Renal pelvis (tissue), 12 donors: ENCODE measurements at places on chromosomes 5 and 9.

DNA sequence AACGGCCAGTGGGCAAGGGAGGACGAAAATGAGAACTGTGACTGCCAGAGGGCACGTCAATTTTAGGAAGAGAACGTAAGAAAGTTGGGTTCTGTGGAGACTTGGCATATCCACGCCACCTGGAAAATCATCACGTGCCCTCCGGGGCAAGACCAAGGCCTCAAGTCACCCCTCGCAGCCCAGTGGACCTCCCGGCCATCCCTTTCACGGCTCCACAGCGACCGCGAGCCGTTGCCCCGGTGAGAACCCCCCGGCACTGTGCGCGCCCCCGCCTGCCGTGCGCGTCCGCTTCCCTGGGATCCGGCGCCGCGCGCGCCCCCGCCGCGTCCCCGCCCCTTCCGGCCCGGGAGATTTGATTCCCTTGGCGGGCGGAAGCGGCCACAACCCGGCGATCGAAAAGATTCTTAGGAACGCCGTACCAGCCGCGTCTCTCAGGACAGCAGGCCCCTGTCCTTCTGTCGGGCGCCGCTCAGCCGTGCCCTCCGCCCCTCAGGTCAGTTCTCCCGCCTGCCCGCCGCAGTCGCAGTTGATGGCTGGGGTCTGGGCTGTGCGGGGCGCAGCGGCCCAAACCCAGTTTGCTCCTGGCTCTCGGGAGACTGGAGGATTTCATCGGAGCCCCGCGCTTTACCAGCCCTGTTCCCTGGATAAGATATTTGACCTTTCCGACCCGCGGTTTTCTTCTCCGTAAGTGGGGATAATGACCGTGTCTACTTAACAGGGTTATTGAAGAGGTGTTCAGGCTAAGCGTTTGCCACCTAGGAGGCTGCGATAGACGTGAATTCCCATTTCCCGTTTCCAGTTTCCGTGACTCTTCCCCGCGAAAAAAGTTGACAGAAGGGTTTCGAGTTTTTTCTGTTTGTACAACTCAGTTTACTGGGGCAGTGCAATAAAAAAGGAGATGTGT, at the start of gene MELK:
Gene MELK, plus strand, starts transcription at position 381 of the 904 bp plus-strand sequence. CDS start 8,787 bp downstream, outside the sequence.
- peak; percentile 83 for DNase-seq

DNA sequence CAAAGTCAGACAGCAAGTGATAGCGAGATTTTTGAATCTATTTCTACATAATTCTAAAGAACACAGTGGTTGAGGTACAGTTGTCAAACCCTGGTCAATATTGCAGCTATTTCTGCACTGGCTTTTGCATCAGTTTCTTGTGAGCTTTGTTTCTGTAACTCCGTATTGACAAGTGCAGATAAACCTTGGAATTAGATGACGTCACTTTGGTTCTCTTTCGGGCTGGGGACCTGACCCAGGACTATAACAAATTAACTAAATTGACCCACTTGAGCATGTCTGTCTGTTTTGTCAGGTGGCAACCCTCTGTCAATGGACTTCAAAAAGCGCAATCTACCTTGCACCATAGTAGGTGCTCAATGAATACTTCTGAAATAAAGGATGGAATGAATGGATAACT, 418.4 kb upstream of the SGCD start:
- DNase-seq: no peak

DNA sequence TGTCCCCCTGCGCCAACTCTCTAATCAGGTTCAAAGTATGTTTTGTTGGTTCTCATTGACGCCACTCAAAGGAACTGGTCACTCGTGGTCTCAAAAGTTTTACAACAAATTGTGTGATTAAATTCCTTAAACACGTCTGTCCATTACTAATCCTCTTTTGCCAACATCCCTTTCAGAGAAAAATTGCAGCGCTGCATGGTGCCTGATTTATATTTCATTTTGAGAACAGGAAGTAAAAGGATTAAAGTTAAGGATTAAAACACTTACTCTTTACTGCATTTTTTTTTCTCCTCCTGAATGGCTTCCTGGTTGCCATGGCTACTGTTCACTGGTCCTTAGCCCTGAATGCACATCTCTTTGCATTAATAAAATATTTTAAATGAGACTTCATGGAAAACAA, 383.5 kb downstream of the GLIS3 start:
- no peak for DNase-seq

GRCh38 chr5:56725711-56726411, 89.5 kb upstream of the MAP3K1 start:
- no peak for DNase-seq

DNA sequence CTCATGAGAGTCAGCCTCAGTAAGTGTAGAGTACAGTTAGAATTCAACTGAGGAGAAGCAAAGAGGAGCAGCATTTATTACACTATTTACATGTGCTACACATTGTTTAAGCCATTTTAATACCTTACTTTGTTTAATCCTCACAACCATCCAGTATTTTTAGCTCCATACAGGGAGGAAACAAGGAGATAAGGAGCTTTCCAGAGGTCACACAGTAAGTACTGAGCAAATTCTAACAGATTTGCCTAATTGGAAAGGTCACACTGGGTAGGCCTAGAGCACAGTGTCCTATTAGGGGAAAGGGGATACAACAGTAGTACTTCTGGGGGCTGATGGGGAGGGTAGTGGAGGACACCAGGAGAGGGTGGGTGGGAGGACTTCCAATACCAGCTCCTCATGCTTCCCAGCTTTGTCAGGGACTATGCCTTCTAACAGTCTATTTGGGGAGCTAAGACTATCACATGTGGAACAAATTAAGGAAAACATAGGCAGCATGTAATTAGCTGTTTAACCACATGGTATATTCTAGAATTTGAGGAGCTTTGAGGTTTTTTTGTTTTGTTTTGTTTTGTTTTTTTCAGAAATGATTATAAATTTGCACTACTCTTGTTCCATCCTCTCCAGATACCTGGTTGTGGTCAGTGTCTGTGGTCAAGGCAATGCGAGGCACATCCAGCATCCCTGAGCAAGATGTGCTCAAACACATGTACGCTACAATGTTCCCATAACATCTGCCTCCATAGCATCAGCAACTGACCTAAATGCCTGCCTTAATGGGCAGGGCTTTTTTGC, 96.0 kb upstream of the SLC12A2 start:
- DNase-seq: no peak

DNA sequence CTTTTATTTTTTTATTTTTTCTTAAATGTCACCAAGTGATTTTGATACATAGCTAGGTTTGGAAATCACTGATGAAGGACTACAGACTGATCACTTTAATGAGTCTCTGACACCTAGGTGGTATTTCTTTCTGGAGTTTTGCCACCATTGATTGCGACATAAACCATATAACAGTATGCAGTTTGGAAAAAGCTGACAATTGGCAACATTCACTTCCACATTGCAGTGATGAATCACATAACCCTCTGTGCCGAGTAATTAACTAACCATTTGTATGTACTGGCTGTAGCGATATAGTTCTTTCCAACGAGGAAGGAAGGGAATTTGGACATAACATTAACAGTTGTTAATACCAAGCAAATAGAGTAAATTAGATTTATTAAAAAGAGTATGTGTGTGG, 222.9 kb upstream of the EFNA5 start:
- DNase-seq: no peak

- no peak for DNase-seq
Observed at GRCh38 chr9:120265791-120266190, 314.2 kb downstream of the CDK5RAP2 start.

DNA sequence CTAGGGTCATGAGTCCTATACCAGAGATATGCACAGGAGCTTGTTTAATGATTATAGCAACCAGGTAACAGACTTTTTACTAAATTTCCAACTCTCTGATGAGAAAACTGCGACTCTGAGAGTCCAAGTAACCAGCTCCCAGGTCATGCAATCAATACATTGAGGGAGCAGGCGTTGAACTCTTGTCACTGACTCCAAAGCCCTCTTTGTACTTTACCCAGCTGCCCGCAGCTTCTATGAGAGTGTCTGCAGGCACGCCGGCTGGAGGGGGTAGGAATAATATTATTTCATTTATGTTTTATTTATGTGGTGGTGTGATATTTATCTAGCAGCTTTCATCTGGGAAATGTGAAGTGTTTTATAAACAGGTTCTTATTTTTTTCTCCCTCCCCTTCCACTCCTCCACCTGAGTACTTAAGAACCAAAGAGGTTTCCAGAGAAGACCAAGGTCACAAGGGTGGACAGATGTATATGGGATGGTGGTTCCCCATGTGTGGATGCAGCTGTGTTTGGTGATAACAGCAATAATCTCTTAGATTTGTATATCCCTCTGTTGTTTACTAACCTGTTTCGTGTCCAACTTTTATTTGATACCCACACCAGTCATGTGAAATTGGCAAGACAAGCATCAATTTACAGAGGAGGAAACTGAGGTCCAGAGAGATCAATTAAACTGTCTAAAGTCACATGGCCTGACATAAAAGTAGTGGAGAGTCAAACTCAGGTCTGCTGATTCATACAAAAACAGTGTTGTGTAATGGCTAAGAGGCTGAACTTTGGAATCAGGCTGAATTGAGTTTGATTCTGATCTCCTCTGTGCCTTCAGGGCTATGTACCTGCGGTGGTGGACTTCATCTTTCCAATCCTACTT, 140.2 kb upstream of the TRIM32 start:
- no peak for DNase-seq

DNA sequence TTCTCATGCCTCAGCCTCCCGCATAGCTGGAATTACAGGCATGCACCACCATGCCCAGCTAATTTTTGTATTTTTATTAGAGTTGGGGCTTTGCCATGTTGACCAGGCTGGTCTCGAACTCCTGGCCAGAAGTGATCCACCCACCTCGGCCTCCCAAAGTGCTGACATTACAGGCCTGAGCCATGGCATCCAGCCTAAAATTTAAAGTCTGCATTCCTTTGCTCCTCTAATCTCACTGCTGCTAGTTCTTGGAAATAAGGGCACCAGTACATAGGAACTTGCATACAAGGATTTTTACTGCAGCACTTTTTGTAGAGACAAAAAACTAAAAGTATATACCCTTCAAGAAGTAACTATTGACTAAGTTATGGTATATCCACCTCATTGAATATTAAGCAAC, 20.0 kb upstream of the DCP2 start:
- no peak for DNase-seq

DNA sequence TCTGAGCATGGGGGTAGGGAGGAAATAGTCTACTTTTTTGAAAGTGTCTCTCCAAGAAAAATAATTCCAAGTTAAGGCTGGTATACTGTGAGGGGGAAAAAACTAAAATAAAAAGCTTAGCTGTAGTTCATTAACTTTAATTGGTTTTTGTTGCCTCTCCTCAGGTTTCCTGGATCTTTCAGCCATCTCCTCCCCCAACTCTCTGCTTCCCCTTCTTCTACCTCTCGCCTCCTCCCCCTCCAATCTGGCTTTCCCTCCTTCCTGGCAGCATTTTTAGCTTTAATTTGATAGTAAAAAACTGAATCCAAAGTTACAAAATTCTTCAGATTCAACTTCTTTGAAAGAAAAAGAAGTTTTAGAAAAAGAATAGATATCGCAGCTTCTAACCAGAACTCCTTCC, 462.6 kb downstream of the CETN3 start:
- peak; percentile 42 for DNase-seq

DNA sequence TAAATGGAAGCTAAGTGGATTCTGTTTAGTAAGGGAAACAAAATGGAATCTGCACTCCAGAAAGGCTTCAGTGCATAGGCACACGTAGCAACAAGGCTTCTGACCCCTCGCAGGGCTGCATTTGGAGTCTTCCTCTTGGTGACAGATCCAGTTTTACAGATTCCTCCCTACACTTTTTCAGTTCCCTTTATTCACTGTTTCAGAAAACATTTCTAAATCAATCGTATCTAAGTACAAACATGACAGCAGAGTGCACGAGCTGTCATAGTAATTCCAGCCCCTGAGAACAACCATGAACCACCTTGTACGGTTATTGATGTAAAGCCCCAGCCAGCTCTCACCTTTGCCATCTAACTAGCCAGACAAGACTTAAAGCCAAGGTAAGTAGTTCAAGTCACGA, 491.6 kb downstream of the SEMA5A start:
- DNase-seq: no peak

GRCh38 chr5:170405817-170406216, 16.6 kb upstream of the KCNMB1 start:
- no peak for DNase-seq

- peak; percentile 57 for DNase-seq
Observed at GRCh38 chr5:140402258-140403074, 833 bp downstream of the ANKHD1 start.

DNA sequence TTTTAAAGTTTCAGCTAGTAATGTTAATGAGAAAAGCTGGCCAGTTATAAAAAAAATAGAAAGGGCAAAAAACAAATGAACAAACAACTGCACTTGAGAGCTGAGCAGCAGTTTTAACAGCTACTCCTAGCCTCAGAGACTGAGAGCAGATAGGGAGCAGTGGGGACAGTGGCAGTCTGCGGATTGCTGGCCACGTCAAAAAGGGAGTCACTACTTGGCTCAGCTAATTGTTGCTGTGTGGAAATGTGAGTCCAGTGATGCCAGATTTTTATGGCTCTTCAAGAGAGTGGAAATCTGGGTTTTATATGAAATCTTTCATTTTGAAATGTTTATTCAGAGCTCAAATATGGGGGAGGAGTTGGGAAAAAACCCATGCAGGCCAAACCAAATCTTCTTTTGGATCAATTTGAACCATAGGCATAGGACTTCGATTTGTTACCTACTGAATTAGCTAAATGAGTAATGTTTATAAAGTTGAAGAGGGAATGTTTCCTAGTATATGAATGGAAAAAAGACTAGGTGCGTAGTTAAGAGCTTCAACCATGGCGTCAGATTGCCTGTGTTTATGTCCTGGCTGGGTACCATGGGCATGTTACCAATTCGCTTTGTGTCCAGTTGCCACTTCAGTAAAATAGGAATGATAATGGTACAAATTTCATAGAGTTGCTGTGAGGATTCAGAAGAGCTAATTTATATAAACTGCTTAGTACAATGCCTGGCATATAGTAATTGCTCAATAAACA, 102.1 kb downstream of the PAM start:
- DNase-seq: no peak

DNA sequence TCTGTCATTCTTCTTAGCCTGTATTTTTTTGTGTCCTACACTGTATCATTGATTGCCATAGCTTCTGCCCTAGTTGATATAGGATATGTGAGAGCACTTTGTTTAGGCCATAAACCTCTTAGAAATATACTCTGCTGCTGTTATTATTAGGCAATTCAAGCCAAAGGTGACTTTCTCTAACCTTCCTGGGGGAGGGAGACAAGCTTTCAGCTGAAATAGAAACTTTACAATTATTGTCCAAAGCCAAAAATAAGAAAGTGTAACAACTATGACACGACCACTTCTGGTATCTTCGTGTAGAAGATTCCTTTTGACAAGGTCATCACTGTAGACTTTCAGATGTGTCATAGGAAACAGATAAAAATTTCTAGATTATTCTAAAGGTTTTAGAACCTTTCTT, 12.2 kb upstream of the CSNK1A1 start:
- no peak for DNase-seq
